GM19239 (cell line): ENCODE measurements at places on chromosomes 6 and 20.

- DNase-seq = no peak
Observed at GRCh38 chr6:12962987-12963386, 246.4 kb downstream of the PHACTR1 start.

DNA sequence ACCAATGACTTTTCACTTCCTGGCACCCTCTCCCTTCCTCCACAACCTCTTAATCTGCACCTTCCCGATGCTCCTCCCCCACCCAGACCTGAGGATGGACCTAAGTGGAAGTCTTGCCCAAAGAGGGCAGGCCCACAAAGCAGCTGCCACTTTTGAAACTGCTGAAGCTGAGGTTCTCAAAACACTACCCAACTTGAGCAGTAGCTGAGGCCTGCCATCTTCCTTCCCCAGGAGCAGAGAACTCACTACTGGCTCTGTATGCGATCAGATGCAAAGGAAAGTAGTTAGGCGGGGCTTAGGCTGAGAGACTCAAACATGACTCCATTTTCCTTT lies 1.5 kb downstream of the HM13 start:
- no peak for DNase-seq

GRCh38 chr20:44651434-44651683 lies 140 bp downstream of the ADA start:
- DNase-seq = no peak

DNA sequence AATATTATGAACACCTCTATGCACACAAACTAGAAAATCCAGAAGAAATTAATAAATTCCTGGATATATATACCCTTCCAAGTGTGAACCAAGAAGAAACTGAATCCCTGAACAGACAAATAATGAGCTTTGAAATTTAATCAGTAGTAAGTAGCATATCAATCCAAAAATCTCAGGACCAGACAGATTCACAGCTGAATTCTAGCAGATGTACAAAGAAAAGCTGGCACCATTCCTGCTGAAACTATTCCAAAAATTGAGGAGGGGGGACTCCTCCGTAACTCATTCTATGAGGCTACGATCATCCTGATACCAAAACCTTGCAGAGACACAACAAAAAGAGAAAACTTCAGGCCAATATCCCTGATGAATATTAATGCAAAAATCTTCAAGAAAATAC lies 67.0 kb upstream of the PDE7B start:
- DNase-seq = no peak

GRCh38 chr6:26430787-26431186 lies 9.5 kb upstream of the BTN3A3 start:
- no peak for DNase-seq

DNA sequence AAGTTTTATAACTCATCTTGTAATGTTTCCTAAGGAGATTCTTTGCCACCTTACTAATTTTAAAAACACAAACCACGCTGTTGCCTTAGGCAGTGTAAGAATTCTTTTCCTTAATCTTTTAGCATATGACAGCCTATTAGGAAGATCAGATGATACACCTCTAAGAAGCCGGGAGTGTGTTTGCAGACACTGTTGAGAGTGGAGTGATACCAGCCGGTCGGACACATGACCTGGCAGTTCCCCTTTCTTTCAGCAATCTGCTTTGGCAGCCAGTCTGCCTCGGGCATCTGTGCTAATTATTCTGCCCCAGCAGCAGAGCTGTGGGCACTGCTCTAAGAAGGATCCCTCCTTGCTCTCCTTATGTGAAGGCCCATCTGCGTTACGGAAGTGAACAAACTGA lies 50.9 kb downstream of the PLCB4 start:
- no peak for DNase-seq

DNA sequence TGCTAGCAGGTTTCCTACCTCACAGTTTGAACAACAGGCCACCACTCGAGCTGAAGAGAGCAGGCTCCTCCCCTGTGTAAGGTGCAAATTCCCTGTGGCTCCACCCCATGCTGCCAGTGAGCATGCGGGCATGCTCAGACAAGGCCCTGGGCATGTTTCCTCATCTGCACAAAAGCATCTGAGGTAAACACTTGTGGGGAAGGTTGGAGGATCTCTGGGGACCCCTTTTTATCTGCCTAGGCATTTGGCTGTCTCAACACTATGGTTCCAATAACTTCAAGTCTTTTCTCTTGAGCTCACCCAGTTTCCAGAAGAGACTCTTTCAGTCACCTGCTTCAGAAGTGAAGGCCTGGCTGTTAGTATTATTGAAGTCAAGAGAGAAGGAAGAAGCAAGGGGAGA lies 9.4 kb downstream of the C6orf58 start:
- no peak for DNase-seq

GRCh38 chr6:32659856-32660595 lies 6.4 kb downstream of the HLA-DQB1 start:
- DNase-seq = peak; percentile 6

- DNase-seq = no peak
Observed at GRCh38 chr6:143701349-143702234, 23.8 kb downstream of the PHACTR2 start.

- no peak for DNase-seq
Observed at GRCh38 chr6:56244089-56244488, 3.3 kb downstream of the COL21A1 start.

- no peak for DNase-seq
Observed at GRCh38 chr6:158529629-158530028, 30.3 kb upstream of the TMEM181 start.

GRCh38 chr6:1070085-1070521 lies 241.8 kb upstream of the FOXQ1 start:
- no peak for DNase-seq

DNA sequence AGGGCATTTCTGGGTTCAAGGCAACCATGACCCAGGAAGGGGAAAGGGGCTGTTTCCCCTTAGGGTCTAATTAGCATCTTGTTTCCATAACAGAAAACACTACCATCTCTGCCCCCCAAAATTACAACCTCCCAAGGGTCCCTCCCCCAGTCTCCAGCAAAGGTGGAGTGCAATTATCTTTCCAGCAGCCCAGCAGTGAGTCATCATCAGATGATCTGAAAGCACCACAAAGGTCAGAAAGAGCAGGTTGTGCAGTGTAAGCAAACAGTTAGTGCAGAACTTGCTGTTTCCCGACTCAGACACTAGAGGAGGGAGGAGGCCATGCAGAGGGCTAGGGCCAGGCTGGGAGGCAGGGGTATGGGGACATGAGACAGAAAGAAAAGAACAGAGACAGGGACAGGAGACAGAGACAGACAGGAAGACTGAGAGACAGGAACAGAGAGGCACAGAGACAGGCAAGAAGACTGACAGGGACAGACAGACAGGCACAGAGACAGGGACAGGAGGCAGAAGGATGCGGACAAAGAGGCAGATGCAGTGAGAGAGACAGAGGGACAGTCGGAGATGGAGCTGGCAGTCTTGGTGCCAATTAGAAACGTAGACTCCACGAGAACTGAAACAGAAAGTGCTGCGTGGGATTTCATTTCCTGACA lies 62.5 kb downstream of the PYGB start:
- peak; percentile 85 for DNase-seq

DNA sequence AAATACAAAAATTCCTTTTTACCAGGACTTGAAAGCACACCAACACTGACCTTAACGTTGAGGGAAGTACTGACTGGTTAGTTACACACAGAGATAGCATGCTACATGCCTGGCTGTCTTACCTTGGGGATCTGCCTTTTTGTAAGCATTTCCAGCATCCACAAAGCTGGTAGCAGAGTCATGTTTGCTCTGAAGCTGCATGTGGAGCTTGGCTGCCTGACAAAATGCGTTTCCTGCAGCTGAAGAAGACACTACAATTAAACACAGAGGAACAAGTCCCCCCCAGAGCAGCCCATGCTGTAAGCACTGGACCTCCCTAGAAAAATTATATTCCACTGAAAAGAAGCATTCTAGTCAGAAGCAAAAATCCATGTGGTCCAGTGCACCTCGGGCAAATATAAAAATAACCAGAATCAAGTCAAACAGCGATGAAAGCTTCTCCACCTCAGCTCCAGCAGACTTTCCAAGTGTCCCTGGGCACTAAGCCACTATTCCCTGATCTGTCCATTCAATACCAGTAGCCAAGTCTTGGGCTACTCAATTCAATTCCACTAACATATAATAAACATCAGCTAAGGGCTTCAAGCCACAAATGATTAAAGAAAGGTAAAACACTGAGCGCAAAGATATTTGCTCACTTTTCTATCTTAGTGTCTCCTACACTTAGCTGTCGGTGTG lies 24.2 kb downstream of the NAPB start:
- no peak for DNase-seq

DNA sequence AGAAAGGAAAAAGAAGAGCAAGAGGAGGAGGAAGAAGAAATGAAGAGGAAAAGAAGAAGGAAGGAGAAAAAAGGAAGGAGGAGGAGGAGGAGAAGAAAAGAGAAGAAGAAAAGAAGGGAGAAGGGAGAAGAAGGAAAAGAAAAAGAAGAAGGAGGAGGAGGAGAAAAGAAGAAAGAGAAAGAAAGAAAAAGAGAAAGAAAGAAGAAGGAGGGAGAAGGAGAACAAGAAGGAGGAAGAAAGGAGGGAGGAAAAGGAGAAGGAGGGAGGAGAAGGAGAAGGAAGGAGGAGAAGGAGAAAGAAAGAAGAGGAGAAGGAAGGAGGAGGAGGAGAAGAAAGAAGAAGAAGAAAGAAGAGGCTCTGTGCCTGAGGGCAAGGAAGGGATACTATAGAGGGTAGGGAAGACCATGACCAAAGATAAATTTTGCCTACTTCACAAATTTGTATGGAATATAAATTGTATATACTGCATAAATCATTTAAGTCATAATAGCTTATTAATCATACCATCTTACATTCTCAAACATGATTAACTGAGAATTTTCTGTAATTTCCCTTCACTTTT lies 55.7 kb downstream of the SESN1 start:
- DNase-seq = no peak

DNA sequence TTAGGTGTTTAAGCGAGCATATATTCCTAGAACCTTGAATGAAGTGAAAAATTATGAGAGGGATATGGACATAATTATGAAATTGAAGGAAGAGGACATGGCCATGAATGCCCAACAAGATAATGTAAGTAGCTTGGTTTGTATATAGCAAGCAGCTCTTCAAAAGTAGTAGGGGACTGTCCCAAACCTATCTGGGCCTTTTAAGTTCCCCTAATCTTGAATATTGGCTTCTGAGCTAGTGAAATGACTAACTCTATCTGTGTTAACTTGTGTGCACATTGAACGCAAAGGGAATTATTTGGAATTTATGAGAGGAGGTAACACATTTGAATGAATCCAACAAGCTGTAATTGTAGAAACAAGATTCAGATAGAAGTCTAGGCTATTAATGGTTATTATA lies 21.7 kb downstream of the RIOK1 start:
- no peak for DNase-seq

- DNase-seq = no peak
Observed at GRCh38 chr6:9862603-9863167, 552.2 kb downstream of the TFAP2A start.

GRCh38 chr6:165184192-165184979 lies 125.0 kb downstream of the C6orf118 start:
- DNase-seq = no peak

DNA sequence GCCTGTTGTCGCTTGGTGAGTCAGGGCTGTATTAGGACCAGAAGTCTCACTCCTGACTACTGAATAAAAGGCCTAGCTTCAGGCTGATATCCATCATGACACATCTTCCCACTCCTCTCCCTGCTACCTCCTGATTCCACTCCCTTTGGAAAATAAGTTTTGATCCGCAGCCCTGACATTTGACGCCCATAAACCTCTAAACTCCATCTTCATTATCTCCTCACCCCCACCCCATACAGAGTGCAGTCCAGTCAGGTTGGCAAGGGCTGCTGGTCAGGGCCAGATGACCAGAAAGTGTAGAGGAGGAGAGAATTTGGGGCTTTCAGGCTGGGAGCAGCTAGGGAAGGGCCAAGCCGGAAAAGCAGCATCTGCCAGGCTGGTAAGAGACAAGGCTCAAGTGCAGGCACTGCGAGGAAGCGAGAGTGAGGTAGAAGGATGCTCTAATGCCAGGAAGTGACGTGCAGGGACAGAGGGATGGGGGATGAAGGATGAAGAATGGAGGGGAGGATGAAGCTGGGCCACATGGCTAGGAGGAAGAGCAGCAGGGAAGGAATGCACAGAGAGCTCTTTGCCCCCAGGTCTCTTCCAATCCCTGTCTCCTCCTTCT lies 1.2 kb downstream of the GGT7 start:
- no peak for DNase-seq

DNA sequence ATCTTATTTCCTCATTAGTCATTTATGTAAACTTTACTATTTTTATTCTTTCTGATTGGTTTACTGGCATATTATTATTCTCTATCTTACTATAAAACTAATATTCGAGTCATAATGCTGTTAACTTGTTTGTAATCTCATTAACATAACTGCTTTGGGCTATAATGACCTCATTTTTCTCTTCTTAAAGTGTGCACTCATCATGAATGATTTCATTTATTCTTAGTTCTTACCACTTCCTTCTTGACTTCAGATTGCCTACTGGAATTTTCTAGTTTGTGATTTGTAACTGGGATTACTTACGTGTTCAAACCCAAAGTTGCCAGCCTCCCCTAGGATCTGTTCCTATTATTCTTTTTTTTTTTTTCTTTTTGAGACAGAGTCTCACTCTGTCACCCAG lies 91.8 kb upstream of the TNFAIP3 start:
- no peak for DNase-seq

- DNase-seq = no peak
Observed at GRCh38 chr6:129419324-129419723, 290.7 kb downstream of the ARHGAP18 start.

DNA sequence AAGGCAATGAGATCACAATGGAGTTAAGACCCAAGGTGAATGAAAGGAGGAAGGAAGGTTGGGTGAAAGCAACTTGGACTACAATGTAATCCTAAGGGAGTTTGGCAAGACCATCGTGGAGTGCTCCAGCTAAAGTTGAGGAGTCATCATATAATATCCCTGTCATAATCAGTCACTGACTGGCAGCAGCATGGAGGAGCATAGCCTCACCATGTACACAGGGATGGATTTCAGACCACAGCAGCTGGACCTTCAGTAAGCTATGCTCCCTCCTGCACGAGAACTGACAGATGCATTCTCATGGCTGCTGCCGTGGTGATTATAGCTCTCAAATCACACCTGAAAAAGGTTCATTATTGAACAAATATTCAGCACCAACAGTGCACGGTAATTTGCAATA lies 43.0 kb downstream of the GOPC start:
- no peak for DNase-seq

- no peak for DNase-seq
Observed at GRCh38 chr6:148173548-148173947, 169.1 kb upstream of the SASH1 start.

DNA sequence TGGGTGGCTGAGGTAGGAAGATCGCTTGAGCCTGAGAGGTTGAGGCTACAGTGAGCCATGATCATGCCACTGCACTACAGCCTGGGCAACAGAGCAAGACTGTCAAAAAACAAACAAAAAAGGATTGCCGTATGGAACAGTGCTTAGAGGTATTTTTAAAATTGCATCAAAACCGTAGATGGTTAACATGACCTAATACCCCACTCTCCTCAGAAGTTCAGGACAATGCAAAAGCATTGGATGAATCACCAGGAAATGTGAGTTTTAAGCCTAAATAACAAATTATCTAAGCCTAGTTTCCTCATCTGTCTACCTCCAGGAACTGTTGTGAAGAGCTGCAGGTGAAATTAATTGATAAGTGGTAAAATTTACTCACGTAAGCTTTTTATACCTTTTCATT lies 123.8 kb upstream of the ID4 start:
- no peak for DNase-seq
